ENCODE measurements at places on chromosomes 7 and 10. TPM values are rescaled to one million over a fixed set of nuclear protein-coding genes. Genes with fewer than 3 reads are reported as not detected.

DNA sequence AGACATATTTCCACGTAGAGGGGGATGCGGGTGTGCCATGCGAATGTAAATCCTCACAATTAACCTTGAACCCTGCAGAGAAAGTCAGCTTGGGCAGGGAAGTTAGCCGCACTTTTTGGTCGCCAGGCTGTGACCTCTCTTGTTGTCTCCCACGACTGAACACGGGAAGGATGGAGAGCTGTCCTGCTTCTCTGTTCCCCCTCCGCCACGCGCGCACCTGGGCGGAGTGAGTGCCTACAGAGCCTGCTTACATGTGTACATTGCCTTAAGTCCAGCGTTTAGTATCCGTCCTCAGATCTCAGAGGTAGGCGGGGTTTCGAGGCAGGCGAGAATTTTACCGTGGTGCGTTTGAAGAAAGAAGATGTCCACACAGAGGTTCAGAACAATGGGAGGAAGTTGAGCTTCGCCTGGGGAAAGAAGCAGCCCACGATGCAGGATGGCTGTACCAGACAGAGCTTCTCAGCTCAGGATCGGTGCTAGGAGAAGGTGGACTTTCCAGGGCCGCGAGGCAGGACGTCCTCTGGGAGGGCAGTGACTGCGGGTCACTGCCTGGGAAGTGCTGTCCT is 482 bp upstream of the ERCC6 start:
- H3K4me1 ChIP-seq = peaks cover 27% of the 10 kb centered on the region
- H3K27ac ChIP-seq = peak overlapping the region; percentile 84
- peak; percentile 28 for DNase-seq
- peaks cover 30% of the 10 kb centered on the region for H3K27me3 ChIP-seq

DNA sequence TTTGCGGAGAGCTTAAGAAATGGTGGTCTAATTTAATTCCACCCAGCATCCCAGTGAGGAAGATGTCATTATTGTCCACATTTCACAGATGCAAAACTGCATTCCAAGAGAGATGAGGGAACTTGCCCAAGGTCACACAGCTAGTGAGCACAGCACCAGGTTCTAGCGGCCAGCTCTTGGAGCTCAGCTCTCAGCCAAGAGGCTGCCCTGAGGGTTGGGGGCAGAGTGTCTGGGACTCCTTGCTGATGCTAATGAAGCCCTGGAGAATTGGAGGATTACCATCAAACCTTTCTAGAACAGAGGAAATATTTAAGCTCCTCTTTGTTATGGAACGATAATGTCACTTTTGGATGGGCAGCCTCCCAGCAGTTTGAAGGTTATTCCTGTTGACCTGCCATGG is 48.0 kb downstream of the PLPP4 start:
- H3K27ac ChIP-seq = no peak overlapping the region
- H3K36me3 ChIP-seq = no peaks in the 10 kb centered on the region
- DNase-seq = no peak
- H3K4me1 ChIP-seq = no peaks in the 10 kb centered on the region

DNA sequence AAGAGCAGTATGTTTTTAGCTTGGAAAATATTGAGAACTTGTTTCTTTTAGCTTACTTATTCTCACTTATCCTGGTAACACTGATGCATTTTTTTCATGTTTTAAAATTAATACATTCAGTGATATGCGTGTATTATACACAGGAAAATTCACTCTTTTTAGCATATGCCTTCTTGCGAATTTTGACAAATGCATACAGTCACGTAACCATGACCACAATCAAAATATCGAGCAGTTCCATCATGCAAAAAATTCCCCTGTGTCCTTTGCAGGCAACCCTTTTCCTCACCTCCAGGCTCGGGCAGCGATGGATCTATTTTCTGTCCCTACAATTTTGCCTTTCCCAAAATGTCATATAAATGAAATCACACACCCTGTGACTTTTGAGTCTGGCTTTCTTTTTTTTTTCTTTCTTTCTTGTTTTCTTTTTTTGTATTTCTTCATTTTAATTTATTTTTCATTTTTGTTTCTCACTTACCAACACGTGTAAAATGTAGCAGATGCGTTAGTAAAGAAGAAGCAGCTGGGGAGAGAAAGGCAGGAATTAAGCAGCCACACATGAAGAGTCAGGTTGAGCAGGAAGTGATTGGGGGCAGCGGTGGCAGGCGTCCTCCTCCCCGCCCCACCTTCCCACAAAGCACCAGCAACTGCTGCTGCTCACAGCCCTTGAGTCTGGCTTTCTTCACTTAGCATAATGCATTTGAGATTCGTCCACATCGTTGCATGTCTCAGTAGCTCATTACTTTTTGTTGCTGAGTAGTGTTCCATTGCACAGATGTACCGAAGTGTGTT is 29.9 kb downstream of the ADRB1 start:
- H3K36me3 ChIP-seq = no peaks in the 10 kb centered on the region
- H3K4me1 ChIP-seq = peaks cover 12% of the 10 kb centered on the region
- peak overlapping the region; percentile 27 for H3K27ac ChIP-seq
- H3K27me3 ChIP-seq = no peaks in the 10 kb centered on the region

- no peaks in the 10 kb centered on the region for H3K27me3 ChIP-seq
- no peaks in the 10 kb centered on the region for H3K36me3 ChIP-seq
- H3K27ac ChIP-seq = no peak overlapping the region
- H3K4me1 ChIP-seq = no peaks in the 10 kb centered on the region
- no peak overlapping the region for H3K4me3 ChIP-seq
These were observed 595.0 kb downstream of the GRM8 start for GRCh38 chr7:126657599-126658358.

- H3K36me3 ChIP-seq = peaks cover 6% of the 10 kb centered on the region
- H3K27ac ChIP-seq = no peak overlapping the region
- H3K27me3 ChIP-seq = no peaks in the 10 kb centered on the region
These were observed 49.3 kb upstream of the ZNF716 start for GRCh38 chr7:57400531-57401155.

DNA sequence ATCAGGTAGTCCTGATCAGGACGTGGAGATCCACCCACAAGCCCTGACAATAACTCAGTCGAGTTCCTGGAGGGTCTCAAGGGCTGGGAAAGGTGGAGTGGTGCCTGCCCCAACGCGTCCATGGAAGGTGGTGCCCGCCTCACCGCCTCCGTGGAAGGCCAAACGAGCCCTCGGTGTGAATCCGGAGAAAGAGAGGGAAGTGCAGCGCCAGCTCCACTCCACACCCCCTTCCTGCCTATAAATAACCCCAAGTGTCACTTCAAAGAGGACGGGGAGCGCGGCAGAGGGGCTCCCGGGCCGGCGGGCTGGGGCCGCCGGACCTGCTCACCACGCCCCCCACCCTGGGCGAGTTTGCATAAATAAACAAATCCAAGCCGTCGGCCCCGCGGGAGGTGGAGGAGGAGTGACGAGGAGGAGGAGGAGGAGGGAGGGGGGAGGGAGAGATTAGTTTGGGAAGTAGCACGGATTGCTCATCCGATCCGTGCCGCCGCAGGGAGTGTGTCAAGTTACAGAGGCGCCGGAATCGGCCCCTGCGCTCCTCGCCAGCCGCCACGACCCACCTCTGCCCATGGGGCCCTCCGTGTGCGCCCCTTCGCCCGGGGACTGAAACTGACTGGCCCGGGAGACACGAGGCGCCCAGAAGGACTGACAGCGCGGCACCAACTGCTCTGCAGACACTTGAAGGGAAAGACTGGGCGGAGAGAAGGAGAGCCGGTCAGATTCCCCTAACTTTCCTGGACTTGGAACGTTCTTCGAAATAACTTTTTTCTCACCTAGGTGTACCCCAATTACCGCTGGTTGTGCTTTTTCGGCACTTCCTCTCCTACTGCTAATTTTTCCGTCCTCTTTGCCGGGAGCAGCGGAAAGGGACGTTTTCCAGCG is at the start of gene COL13A1:
Gene COL13A1, plus strand, starts transcription at position 473 of the 882 bp plus-strand sequence. CDS start 518 bp downstream, outside the sequence.
- no peaks in the 10 kb centered on the region for H3K36me3 ChIP-seq
- peaks cover 34% of the 10 kb centered on the region for H3K4me1 ChIP-seq
- peaks cover 58% of the 10 kb centered on the region for H3K27me3 ChIP-seq
- DNase-seq = peak; percentile 46
- H3K27ac ChIP-seq = no peak within 1 kb of the TSS

- no peaks in the 10 kb centered on the region for H3K36me3 ChIP-seq
- H3K4me3 ChIP-seq = no peak overlapping the region
- DNase-seq = no peak
- H3K4me1 ChIP-seq = peaks cover 11% of the 10 kb centered on the region
- no peaks in the 10 kb centered on the region for H3K27me3 ChIP-seq
These were observed 157.5 kb downstream of the CHN2 start for GRCh38 chr7:29352041-29352440.

DNA sequence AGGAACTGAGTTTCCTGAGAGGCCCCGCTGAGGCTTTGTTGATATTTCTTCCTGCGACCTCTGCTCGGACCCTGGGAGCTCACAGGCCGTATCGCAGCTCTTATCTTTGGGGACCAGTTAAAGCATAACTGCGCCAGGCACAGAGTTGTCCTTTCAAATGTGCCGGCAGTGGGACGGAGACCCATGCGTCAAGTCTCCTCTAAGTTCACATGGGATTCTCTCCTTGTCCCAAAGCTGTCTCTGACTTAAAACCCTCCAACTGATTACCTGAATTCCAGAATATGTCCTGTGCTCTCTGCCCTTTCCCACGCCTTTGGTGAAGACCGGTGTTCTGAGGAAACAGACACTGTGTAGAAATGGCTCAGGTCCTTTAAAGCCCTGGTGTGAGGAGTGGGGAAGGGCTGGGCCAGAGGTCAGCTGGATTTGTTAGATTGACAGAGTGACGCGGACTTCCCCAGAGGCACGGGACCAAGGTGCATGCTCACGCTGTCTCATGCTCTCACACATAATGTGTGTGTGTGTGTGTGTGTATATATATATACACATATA is 169.8 kb downstream of the EGFR start:
- H3K27ac ChIP-seq = peak overlapping the region; percentile 73
- DNase-seq = no peak
- no peak overlapping the region for H3K4me3 ChIP-seq
- H3K27me3 ChIP-seq = no peaks in the 10 kb centered on the region

- H3K36me3 ChIP-seq = peaks cover 3% of the 10 kb centered on the region
- H3K27me3 ChIP-seq = no peaks in the 10 kb centered on the region
- H3K27ac ChIP-seq = no peak overlapping the region
- H3K4me3 ChIP-seq = no peak overlapping the region
- no peak for DNase-seq
These were observed 7.3 kb upstream of the ZNF22 start for GRCh38 chr10:44993226-44993921.

DNA sequence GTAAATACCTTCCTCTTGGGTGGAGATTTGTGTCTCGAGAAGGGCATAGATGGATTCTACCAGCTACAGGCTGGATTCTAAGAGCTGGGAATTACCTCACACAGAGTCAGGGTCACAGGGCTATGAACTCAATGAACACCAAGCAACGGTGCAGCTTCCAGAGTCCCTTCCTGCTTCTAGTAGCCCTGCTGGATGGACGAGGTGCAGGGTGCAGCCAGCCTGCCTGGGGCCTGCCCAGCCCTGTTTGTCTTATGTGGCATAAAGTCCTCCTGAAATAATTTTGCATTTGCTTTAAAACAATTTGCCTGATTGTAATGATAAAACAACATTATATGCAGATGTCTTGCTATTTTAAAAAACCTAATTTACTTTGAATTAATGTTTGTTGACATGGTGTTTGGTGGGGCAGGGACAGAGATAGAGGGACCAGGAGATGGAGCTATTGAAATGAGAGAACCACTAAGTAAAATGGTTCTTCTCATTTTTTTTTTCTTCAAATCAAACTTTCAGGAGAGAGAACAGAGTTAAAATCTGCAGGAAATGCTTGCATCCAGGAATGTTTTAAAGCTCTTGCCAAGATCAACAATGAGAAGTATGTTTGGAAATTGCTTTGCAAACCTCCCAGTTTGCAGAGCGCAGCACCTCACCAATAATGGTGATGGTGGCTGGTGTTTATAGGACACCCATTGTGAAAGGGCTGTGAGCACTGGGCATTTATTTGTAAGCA is 305.4 kb upstream of the PODXL start:
- no peak for DNase-seq
- H3K36me3 ChIP-seq = no peaks in the 10 kb centered on the region
- H3K27ac ChIP-seq = no peak overlapping the region
- peaks cover 2% of the 10 kb centered on the region for H3K27me3 ChIP-seq
- peaks cover 12% of the 10 kb centered on the region for H3K4me1 ChIP-seq
- no peak overlapping the region for H3K4me3 ChIP-seq

GRCh38 chr7:22457471-22457870 is 42.5 kb downstream of the STEAP1B start:
- no peak for DNase-seq
- H3K36me3 ChIP-seq = no peaks in the 10 kb centered on the region
- H3K4me3 ChIP-seq = no peak overlapping the region

DNA sequence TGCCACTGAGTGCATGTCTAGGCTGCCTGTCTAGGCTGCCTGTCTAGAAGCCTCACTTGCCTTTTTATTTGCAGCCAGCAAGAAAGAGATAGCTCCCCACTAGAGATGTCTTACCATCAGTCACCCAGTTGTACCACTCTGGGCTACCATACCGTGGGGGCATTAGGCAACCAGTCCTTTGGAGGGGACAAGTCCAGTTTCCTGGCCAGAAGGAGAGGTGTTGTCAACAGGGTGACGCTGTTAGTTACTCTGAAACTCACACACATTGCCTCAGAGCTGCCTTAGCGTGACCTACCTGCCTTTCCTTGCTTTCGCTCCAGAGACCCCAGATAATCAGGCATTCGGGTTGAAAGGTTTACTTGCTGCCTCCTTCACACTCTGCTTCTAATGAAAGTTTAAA is 155.4 kb downstream of the CELF2 start:
- H3K27ac ChIP-seq = no peak overlapping the region
- H3K4me1 ChIP-seq = peaks cover 24% of the 10 kb centered on the region
- peaks cover 11% of the 10 kb centered on the region for H3K36me3 ChIP-seq
- no peak for DNase-seq
- H3K4me3 ChIP-seq = no peak overlapping the region
- H3K27me3 ChIP-seq = no peaks in the 10 kb centered on the region

GRCh38 chr10:90407131-90407530 is 450.7 kb downstream of the HTR7 start:
- H3K27ac ChIP-seq = no peak overlapping the region
- H3K27me3 ChIP-seq = no peaks in the 10 kb centered on the region
- H3K4me3 ChIP-seq = no peak overlapping the region
- no peak for DNase-seq
- no peaks in the 10 kb centered on the region for H3K4me1 ChIP-seq

DNA sequence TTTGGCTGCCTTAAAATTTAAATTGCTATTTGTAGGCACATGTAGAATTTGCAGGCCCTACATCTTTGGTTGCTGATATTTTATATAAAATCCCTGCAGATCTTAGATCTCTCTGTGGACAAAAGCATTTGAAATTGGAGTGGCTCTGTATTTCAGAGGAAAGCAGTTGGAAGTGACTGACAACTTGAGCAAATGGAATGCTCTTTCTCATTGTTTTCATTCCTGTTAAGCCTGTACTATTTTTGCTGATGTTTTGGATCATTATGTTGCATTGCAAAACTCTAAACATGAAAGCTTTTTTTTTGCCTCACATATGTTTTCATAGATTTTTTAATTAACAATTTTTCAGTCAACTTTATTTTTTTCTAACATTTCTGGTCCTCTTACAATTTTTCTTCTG is 251.2 kb upstream of the MDFIC start:
- DNase-seq = no peak
- no peaks in the 10 kb centered on the region for H3K27me3 ChIP-seq
- H3K27ac ChIP-seq = no peak overlapping the region
- H3K4me1 ChIP-seq = peaks cover 13% of the 10 kb centered on the region
- no peak overlapping the region for H3K4me3 ChIP-seq

Gene IKZF1
- total RNA-seq = 8.5 TPM

Gene HEPACAM2
- total RNA-seq = not detected

Gene PPP3CB
- 46.9 TPM for total RNA-seq

Gene HGF
- total RNA-seq = 0.05 TPM

Gene FXYD4
- not detected for total RNA-seq

Gene TMEM176A
- 2.0 TPM for total RNA-seq

Gene BTBD16
- not detected for total RNA-seq

Gene ELN
- 0.41 TPM for total RNA-seq

Gene ADAM22
- total RNA-seq = 12.1 TPM

Gene SLC26A5
- total RNA-seq = not detected

Gene ODAD2
- 6.6 TPM for total RNA-seq
